ENCODE measurements at places on chromosomes 16 and 17. TPM values are rescaled to one million over a fixed set of nuclear protein-coding genes. Genes with fewer than 3 reads are reported as not detected.

GRCh38 chr17:65020284-65020683 is 36.3 kb downstream of the GNA13 start:
- DNase-seq, result peak; percentile 83

Gene PLK1
- 1.3 TPM for total RNA-seq

Gene CAMKK1
- 2.7 TPM for total RNA-seq

Gene NME1
- 204 TPM for total RNA-seq
